ENCODE measurements at places on chromosomes 4 and X.
A peak's percentile ranks its signal among the peaks of the same experiment; 100 is the strongest.

DNA sequence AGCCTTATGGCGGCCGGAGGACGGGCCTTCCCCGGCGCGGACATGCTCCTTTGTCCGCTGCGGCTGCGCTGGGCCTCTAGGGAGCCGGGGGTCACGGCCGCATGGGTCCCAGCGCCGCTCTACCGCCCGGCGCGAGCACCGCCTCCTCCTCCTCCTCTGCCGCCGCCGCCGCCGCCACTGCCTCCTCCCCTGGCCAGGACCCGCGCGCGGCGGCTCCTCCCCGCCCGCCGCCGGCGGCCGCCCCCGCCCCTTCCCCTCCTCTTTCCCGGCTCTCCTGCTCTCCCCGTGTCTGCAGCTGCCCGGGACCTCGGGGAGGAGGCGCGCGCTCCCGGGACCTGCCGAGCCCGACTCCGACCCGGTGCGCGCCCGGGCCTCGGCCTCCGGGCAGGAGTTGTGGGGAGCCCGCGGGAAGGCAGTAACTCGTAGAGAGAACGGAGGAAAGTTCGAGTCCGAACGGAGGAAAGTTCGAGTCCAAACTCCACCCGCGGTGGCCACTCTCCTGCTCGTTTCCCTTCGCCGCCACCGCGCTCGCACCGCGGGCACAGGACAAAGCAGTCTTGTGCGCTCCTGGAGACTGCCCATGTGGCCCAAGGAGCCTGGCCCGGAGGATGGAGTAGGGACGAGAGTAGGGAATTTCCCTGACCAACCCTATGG is at the start of gene ADGRA3:
Gene ADGRA3, minus strand, starts transcription at position 179 of the 654 bp plus-strand sequence. CDS start 282 bp downstream, outside the sequence.
- peak; percentile 39 for DNase-seq

DNA sequence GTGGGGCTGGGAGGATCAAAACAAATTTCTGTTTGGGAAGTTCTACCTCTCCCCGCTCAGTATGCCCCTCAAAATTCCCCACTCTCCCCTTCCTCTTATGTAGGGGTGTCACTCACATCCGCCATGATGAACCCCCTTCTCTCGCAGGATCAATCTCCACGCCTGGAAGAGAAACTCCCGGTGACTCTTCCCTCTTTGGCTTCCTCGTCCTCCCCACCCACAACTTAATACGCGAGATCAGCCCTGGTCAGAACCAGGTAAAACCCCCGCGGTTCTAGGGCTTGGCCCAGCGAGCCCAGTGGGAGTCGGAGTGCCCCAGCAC is 427 bp downstream of the LAMTOR3 start:
- no peak for DNase-seq

- no peak for DNase-seq
Measured at GRCh38 chrX:15511563-15511962, 11.0 kb downstream of the BMX start.

- DNase-seq = no peak
Measured at GRCh38 chr4:94517492-94517891, 65.8 kb downstream of the PDLIM5 start.

DNA sequence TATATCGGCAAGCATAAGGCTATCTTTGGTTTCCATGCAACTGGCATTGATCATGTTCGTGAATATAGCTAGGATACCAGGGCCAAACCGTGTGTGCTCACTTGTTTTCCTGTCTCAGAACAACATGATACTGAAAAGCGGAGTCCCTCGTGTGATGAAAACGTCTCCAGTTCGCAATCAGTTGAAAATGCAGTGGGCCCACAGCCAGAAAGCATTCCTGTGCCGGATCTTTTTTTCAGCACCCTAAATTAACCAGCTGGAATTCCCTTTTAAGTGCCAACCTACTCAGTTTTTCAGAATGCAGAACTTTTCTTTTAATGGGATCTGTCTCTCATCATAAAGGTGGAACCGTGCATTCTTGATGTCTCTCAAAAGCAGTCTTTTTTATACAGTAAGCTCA is 130.8 kb upstream of the FRG1 start:
- no peak for DNase-seq

DNA sequence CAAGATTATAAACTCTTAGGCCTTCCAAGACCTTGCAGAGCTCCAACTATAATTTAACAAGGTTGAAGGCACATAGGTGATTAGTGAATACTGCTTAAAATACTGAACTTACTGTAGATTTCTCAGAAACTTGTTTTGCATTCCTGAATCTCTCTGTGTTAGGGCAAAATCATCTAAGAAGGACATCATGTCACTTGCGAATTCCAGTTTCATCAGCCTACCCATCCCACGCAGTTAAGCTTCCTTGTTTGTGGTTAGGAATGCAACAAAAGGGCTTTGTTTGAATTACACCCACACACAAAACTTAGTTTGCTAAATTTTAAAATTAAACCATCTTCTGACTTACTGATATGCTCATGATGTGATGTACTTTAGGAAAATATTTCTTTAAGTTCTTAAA is 174.0 kb downstream of the SOWAHB start:
- no peak for DNase-seq

GRCh38 chrX:110954428-110955100 is 141.4 kb upstream of the PAK3 start:
- no peak for DNase-seq

DNA sequence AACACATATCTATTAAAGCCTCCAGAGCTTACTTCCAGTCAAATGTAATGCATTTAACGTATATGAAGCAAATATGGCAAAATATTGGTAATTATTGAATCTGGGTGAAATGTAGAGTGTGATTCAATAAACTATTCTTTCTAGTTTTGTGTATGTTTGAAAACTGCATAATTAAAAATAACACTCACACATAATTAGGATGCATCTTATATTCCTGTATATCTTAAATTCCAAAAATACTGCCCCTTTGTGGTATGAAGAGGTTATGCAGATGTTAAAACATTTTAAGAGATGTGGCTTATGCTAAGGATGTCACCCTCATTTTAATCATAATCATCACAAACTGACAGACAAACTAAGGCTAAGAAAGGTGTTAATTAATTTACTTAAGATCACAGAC is 182.9 kb downstream of the COX18 start:
- DNase-seq = no peak

- DNase-seq = no peak
Measured at GRCh38 chrX:98480606-98481005, 1596.9 kb downstream of the RPA4 start.
